T-helper 9 cell (primary cell): ENCODE measurements at places on chromosomes 12 and 14.
A peak's percentile ranks its signal among the peaks of the same experiment; 100 is the strongest.

- no peak for DNase-seq
Measured at GRCh38 chr14:104106471-104106991, 21.0 kb downstream of the ASPG start.

GRCh38 chr14:34680806-34681479, 33.5 kb downstream of the CFL2 start:
- no peak for DNase-seq

- DNase-seq: no peak
Measured at GRCh38 chr14:77045238-77046162, 17.0 kb upstream of the IRF2BPL start.

- peak; percentile 34 for DNase-seq
Measured at GRCh38 chr12:991350-992333, 619 bp downstream of the ERC1 start.

GRCh38 chr12:30700216-30700900, 4.7 kb upstream of the IPO8 start:
- DNase-seq: no peak

- DNase-seq: no peak
Measured at GRCh38 chr14:71202881-71203280, 295.6 kb downstream of the PCNX1 start.

DNA sequence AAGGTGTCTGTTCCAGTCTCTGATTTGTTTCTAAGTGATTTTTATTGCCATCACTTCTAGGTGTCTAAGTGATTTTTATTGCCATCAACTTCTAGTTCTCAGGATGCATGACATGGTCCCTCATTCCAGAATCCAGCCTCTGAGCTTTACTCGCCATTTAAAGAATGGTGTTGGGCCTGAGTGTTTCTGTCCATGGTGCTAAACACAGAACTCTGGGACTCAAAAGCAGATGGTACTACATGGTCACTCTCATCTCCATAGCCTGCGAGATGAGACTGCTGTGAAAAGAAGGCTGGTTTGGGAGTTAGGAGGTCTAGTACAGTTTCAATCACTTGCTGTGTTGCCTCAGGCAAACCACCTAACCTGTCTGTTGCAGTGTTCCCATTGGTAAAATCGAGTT, 276.6 kb downstream of the NRXN3 start:
- DNase-seq: no peak

DNA sequence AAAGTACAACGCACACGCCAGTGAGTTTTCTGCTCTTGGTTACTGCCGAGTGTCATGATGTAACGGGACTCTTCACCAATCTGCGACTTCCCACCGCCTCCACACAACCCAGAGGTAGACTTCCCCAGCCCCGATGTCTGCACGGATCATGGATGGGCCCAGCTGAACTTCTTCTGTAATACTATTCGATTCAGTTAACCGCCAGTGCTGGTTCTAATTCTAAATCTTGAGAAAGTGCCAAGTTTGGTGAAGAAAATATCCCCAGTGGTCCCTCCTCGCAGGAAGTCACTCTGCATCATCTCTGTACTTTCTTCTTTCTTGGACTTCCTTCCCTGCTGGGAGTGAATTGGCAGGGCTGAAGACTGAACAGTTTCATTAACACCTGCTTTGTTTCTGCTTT, 77.6 kb upstream of the SLC35F4 start:
- no peak for DNase-seq

GRCh38 chr12:30755395-30755762, 628 bp upstream of the CAPRIN2 start:
- DNase-seq: no peak

DNA sequence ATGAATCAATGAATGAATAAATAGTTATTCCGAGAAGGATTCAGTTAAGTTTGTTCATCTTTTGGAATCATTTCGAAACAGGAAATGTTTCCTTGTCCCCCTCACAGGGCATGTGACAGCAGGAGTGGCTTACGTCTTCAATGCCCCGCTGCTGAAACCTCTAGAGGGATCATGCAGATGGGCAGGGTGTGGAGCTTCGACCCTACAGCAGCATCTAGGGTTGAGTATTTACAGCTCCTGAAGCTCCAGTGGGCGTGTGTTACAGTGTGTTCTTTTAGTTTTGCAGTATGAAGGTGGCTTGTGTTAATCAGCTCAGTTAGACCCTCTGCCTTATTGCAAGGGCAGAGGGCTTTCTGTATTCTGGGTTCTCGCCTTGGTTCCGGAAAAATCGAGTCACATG, 2.6 kb downstream of the NAV3 start:
- no peak for DNase-seq

- DNase-seq: no peak
Measured at GRCh38 chr12:12976366-12976765, 23.7 kb downstream of the HEBP1 start.

GRCh38 chr14:55807053-55807880, 227.3 kb downstream of the KTN1 start:
- peak; percentile 66 for DNase-seq

GRCh38 chr12:57904426-57904825, 36.9 kb upstream of the ATP23 start:
- no peak for DNase-seq

DNA sequence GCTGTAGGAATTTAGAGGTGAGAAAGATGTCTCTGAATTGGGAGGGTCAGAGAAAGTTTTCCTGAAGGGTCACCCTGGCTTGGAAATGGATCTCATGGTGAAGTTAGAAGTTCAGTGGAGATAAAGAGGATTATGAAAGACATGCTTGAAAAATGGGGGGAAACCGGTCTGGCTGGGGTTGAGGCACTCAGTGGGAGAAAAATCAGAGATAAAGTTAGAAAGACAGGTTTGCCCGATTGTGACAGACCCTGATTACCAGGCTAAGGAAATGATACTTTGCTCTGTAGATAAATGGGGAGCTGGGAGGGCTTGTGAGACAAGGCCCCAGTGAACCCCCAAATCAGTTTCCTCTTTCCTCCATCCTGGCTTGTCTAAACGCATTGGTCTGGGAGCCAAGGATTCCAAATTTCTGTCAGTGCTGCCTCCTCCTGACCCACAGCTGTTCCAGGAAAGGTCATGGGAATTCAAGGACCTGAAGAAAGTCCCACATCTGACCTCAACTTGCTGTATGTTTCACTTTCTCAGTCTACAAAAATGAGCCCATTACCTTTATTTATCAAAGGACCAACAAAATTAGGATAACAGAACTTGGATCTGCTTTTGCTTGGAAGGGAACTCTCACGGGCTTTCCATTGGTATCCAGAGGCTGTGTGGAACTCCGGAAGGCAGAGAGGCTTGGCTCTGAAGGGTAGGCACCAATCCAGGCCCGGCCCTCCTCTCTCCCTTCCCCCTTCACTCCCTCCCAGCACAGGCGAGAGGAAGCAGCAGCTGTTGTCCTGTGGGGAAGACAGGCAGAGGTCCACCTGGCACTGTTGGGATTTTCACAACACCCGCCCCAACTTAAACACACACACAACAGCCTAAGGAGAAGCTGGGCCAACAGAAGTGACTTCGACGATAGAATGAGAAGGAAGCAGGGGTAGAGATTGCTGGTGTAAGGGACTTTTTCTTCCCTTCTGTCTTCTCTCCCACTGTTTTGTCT, 3.4 kb upstream of the RNASE7 start:
- no peak for DNase-seq

GRCh38 chr12:104638851-104639240, 182.1 kb downstream of the CHST11 start:
- no peak for DNase-seq

DNA sequence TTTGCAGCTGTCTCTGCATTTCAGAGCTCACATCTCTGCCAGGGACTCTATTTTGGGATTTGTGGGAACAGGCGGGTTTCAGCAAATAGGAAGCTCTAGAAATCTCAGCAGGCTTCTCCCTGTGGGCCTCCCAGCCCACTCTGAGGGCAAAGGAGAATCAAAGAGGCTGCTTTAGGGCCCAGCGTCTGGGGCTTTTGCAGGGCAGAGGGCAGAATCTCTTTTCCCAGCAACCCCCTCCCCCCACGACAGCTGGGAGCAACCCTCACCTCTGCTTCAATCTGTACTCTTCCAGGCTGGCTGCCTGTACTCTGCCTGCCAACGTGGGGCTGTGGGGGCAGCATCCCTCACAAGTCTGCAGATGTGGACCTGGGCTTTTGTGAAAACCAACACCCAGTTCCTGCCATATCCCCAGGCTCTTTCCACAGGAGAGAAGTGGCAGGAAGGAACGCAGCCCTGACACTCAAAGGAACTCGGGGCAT, 529.6 kb upstream of the TBX3 start:
- DNase-seq: no peak

- peak; percentile 3 for DNase-seq
Measured at GRCh38 chr12:118103601-118104382, at the start of gene VSIG10. Gene VSIG10, minus strand, starts transcription at chr12:118104011. Its CDS starts 340 bp downstream, at chr12:118103671.

- peak; percentile 70 for DNase-seq
Measured at GRCh38 chr14:68685419-68686204, 107.3 kb downstream of the ZFP36L1 start.

GRCh38 chr12:111788178-111788654, 21.5 kb downstream of the ALDH2 start:
- no peak for DNase-seq

- no peak for DNase-seq
Measured at GRCh38 chr14:67650151-67650550, 24.3 kb downstream of the VTI1B start.

DNA sequence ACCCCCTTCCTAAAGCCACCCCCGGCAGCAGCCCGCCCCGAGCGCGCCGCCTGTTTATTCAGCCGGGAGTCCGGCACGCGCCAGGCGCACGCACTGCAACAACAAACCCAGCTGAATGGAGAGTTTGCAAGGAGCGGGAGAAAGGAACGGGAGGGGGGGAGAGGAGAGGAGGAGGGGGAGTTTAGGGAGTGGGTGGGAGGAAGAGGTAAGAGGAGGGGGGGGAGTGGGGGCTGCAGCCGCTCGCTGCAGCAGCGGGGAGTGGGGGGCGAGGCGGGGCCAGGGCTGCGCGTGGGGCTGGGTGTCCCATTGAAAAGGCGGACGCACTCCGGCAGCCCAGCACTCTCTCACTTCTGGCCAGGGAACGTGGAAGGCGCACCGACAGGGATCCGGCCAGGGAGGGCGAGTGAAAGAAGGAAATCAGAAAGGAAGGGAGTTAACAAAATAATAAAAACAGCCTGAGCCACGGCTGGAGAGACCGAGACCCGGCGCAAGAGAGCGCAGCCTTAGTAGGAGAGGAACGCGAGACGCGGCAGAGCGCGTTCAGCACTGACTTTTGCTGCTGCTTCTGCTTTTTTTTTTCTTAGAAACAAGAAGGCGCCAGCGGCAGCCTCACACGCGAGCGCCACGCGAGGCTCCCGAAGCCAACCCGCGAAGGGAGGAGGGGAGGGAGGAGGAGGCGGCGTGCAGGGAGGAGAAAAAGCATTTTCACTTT, at the start of gene ASCL1:
Gene ASCL1 (plus strand): TSS at position 336 of the 712 bp plus-strand sequence. CDS start 571 bp downstream, outside the sequence.
- DNase-seq: no peak

GRCh38 chr12:104204690-104205480, 10.7 kb upstream of the TXNRD1 start:
- no peak for DNase-seq

DNA sequence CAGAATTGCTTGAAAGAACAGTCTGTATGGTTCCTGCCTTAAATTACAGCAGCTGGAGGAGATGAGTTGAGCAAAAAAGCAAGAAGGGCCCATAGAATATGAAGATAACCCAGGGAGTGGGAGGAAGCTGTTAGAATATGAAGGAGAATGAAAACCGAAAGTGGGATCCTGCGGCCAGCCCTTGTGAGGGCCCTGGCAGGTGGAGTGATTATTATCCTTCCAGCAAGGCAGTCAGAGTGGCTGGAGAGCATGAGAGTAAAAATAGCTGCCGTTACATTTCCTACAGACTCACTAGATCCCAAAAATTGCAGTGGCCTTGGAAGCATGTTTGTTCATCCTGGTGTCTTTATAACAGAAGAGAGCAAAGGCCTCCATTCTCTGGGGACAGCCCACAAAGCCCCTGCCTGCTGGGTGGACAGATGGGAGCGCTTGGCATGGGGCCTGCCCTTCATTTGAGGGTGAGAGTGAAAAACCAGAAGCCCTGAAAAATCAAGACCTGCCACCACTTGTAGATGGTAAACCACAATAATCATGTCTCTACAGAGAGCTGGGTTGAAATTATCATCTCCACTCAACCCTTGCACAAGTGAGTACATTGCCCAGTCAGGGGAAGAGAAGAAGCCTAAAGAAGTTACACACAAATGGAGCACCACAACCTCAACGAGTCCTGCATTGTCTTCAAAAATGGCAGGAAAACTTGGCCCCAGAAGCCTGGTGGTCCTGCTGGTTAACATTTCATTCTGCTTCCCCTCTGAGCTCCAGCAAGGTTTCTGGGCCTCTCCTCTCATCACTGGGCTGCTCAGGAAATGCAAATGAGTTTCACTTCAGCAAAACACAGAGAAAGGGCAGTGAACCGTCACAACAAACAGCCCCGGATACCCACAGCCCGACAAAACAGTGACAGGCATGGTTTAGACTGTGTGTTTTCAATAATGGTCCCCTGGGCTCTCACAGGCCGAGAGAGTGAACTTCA, 20.5 kb downstream of the ZDHHC22 start:
- peak; percentile 33 for DNase-seq

DNA sequence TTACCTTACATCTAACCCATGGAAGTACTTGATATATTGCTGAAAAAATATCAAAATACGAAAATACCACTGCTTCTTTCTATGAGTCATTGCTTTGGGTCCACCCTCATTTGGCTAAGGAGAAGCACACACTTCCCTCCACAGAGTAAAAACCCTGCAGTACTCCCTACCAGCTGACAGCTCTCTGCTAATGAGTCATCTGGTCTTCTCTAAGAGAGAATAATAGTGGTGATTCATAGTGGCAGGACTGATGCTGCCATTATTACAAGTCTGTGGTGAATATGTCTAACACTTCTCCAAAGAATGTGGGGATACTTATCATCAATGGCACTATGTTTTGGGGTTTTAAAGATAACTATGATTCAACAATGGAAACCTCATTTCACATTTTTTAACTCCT, 90.7 kb downstream of the PPFIA2 start:
- DNase-seq: no peak

DNA sequence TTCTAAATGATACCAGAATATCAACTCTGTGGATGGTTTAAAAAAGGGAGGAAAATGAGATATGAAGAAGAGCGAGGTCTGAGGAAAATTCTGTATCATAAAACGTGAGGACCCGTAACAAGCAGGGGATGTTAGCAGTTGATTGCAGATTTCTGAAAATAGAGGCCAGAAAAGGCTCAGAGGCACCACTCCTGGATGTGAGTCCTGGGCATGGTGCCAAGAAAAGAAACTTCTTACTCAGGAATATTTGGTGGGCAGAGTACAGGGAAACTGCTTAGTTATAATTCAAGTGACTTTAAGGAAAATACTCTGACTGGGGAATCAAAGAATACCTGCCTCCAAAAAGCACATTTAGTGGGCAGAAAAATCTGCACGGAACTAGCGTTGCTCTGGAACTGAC, 85.5 kb downstream of the PRICKLE1 start:
- DNase-seq: no peak

DNA sequence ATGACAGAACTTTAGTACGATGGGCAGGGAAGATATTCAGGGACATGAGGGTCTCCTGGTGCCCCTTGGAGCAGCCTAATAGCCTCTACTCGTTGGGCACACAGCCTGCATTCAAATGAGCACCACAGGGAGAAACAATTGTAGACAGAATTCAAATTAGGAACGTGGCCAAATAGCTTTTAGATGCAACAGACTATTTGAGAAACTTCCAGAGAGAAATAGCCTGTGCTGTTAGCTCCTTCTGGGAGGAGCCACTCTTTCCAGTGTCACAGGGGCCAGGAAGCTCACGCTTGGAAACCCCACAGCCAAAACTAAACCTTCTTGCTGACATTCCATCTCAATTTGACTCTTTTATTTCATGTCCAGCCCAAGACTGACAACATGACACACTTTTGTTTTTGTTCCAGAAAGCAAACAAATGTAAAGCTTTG, 114.5 kb downstream of the RPAP3 start:
- no peak for DNase-seq
